ENCODE measurements at places on chromosomes 4 and X.

- DNase-seq, result no peak
These were observed 796 bp upstream of the ZNF141 start for GRCh38 chr4:336893-337142.

DNA sequence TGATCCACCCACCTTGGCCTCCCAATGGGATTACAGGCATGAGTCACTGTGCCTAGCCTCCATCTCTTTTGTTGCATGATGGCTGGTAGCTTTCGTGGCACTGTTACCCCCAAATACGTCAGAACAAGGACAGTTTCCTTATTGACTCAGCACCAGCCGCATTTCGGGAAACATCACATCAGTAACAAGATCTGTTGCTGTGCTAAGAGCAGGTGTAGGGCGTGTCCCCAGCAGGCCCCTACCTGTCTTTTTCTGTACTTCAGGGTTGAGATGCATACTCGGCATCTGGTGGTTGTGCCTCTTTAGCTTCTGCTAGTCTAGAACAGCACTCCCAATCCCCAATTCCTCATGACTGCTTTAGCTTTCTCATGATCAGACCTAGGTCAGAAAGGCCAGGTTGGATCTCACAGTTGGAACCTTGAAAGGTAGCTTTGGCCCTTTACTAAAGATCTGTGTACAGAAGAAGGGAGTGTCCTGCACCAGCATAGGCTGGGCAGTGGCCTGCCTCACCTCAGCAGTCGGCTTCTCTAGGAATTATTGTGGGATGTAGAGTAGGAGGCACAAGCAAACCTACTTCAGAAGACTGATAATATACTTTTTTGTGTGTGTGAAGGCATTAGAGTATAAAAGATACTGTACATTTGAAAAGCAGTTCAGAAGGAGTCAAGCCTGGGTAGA, 36.8 kb downstream of the NSD2 start:
- DNase-seq, result no peak

GRCh38 chrX:5431823-5432222, 796.8 kb downstream of the NLGN4X start:
- DNase-seq, result no peak

GRCh38 chrX:155027509-155028066, 944 bp downstream of the FUNDC2 start:
- DNase-seq, result peak; percentile 48

DNA sequence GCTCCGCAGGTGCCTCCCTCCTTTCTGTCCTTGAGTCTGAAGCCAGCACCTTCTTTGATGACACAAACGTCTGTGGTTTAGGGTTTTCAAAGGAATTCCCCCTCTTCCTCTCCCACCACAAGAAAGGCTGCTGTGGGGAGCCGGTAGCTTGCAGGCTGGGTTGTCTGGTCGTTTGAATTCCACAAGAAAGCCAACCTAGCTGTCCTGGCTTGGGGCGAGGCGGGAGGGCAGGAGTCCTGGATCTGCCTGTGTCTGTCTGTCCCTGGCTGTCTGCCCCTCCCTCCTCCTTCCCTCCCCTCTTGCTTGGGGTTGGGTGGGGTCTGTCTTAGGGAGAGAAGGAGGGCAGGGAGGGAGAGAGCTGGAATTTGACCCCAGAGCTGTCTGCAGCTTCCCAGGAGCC, 56.3 kb downstream of the SHROOM2 start:
- peak; percentile 70 for DNase-seq

- no peak for DNase-seq
These were observed 496.6 kb downstream of the TRAM1L1 start for GRCh38 chr4:116588783-116589182.

DNA sequence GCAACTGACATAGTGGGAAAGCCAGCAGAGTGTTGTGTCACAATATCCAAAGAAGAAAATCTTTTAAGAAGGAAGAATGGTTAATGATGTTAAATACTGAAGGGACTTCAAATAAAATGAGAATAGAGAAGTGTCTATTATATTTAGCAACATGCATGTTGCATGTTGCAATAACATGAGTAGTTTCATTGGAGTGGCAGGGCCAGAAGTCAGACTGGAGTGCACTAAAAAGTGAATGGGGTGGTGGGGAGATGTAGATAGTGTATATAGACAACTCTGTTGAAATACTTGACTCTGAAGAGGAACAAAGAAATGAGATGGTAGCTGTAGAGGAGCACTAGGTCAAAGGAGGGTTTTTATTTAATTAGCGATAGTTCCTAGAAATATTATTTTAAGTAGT, 9.5 kb upstream of the AMMECR1 start:
- no peak for DNase-seq

DNA sequence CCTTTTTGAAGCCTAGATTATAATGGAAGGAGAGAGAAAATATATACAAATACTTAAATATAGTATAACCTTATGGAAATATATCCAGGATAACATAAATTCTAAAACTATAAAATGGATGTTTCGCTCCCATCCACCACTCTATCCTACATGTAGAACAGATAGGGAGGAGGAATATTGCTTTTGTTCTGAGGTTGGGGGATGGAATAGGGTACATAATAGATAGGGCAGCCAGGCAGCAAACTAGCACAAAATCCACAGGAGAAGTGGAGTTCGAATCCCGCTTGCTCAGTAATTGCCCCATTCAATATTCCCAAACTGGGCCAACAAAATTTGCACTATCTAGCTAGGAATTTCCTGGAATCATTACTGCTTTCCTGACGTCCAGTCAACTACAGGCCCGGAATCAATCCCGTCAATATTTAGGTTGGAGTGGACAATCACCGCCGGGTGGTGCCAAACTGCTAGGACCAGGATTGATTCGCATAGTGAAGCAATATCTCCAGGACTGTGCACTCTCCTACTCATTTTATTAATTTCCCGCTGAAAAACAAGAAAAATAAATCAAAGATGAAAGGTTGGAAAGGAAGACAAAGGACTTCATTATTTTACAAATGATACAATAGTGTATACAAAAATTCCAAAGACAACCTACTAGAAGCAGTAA, 40.4 kb upstream of the PAPSS1 start:
- peak; percentile 59 for DNase-seq

DNA sequence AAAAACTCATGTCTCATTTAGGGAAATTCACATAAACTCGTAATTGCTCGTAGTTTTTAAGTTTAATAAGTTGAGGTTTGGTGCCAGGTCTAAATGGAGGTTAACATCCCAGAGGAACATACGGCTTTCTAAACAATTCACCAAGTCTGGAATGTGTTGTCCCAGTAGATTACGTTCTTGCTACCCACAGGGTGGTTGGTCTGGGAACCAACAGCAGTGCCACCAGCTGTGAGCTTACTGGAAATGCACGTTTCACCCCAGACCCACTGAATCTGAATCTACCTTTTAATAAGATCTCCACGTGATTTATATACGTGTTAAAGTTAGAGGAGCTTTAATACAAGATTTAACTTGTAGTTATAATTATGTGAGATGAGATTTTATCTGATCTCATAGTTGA, 134.3 kb downstream of the BMPR1B start:
- DNase-seq, result no peak

GRCh38 chrX:17844236-17844635, 16.9 kb downstream of the RAI2 start:
- DNase-seq, result no peak

- no peak for DNase-seq
These were observed 138.5 kb downstream of the DCLK2 start for GRCh38 chr4:150216726-150217125.

DNA sequence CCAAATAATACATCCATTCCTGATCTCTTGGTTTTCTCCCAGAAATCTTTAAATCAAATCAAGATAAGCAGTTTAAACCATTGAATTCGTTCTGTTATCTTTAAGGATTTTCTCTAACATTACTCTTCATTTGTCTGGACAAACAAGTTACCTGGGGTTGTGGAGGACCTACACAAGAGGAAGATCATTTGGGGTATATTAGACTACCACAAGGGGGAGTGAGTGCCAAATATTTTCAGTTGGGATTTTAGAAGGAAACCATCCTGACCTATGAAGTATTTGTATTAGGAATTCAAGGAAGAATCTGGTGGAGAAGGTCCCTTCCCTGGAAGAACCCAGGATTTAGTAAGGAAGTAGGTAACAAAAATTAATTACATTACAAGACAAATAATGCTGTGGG, 12.0 kb upstream of the DCHS2 start:
- DNase-seq, result peak; percentile 2

DNA sequence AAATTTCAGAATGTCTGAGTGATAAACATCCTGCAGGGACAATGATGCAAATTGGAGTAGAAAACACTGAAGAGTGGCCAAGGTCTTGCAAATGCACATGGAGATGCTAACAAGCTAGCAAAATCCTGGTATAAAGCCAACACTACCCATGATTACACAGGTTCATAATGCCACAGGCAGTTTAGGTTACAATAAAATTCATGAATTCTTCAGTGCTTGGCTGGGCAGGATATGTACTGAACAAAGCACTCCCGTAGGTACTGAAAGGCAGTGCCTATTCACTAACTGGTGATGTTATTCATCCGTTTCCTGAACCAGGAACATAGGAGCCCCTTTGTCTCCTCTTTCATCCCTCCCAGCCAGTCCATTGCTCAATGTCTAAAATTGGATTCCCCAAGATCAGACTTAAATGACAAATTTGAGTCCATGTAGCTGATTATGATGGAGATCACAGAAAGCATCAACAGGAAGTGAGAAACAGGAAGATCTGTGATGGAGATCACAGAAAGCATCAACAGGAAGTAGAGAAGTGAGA, 244.5 kb downstream of the DMD start:
- no peak for DNase-seq

GRCh38 chr4:182600093-182600492, 317.1 kb downstream of the DCTD start:
- no peak for DNase-seq

- DNase-seq, result no peak
These were observed 219.1 kb downstream of the GC start for GRCh38 chr4:71564775-71565174.

DNA sequence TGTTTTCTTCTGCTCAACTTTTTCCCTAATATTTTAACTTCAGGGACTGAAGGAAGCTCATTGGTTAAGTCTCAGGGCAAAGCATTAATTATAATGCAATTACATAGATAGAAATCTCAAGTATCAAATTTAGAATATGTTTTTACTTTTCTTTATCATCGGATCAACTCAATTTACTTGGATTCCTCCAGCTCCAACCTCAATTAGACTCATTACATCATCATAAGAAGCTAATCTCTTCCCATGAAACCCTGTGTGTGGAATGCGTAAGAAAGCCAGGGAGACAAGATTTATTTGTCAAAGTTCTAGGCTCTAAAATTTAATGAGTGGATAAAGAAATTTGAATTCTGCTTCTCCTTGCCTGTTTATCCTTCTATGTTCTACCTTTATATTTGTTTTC, 918.4 kb downstream of the ADGRL3 start:
- no peak for DNase-seq

GRCh38 chr4:57766341-57766740, 656.2 kb upstream of the IGFBP7 start:
- DNase-seq, result no peak

- no peak for DNase-seq
These were observed 58.9 kb upstream of the NXF3 start for GRCh38 chrX:103151799-103152198.

GRCh38 chr4:36338973-36339372, 57.6 kb downstream of the DTHD1 start:
- peak; percentile 61 for DNase-seq

DNA sequence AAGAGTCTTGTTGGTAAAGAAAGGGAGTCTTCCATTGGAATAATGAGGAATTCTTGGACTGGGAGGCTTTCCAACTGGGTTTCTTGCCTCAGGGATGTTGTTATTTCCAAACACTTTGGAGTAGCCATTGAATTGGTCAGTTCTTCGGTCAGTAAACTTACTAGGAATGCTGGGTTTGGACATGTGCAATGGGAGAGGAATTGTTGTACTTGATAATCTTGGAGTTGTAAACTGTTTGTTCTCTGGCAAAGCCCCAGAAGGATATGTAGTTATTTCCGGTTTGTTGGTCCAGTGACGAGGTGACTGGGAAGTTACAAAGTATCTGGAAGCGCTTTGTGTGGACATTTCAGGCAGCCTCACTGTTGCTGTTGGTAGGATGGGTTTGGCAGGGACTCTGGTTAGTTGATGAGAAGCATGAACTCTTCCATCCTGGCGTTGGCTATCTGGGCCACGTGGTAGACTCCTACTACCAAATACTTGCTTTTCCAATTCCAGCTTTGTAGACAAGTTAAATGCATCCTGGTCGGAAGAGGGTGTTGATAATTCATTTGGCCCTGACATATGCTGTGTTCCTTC, 25.9 kb downstream of the MXRA5 start:
- no peak for DNase-seq

Data from small intestine (tissue), 16 donors.